ENCODE measurements at places on chromosomes 6 and 20.

- no peak for DNase-seq
Observed at GRCh38 chr20:33211817-33212424, 5.2 kb upstream of the BPIFA3 start.

GRCh38 chr20:9628589-9628988 is 114.2 kb downstream of the LAMP5 start:
- DNase-seq, result no peak

DNA sequence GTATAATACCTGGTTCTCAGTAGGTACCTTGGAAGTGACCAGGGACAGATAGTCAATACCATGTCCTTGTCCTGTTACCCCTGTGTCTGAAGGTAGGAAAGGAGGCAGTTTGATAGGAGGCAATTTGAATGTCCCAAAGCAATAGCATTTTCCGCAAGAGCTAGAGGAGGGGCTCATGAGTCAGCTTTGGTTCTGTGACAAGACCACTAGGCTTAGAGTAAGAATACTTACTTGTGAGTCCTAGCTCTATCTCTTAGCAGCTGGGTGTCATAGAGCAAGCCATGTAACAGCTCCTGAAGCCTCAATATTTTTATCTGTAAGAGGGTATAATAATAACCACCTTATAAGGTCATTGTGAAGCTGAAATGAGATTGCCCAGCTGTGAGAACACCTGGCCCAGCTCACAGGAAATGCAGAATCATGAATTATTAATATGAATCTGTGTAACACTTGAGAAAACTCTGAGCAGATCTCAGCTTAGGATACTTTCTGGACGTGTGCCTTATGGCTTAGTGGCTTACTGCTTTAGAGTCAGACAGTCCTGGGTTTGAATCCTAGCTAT is 58.6 kb downstream of the DAAM2 start:
- DNase-seq, result no peak

DNA sequence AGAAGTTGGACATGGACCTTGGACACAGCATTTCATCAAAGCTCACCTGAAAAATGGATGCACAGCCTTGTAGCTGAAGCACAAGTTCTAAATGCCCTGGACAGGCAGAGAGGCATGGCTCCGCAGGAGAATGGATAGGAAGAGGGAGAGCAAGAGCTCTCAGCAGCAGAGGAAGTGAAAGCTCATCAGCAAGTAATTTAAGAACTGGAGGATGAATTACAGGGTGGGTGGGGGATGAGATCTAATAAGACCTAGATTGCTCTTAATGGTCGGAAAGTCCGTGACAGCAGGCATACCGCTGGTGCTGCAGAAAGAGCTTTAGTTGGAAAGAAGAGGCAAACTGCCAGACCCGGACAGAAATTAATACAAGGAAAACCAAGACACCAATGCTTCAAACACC is 37.3 kb upstream of the SAYSD1 start:
- no peak for DNase-seq

GRCh38 chr6:145886228-145886956 is 71.8 kb upstream of the FBXO30 start:
- DNase-seq, result no peak
